Activated CD4-positive, alpha-beta memory T cell treated with anti-CD3 and anti-CD28 coated beads, Interleukin-2, amount 10 ng/mL, durations not matched to agents 7 days and 5 days (primary cell): ENCODE measurements at places on chromosomes 1 and 21. TPM values are rescaled to one million over a fixed set of nuclear protein-coding genes. Genes with fewer than 3 reads are reported as not detected.

Gene NKAIN1
- total RNA-seq: not detected

Gene RYR2
- 0.08 TPM for total RNA-seq

Gene SPSB1
- 17.4 TPM for total RNA-seq

Gene SLC30A10
- not detected for total RNA-seq

Gene DUSP12
- total RNA-seq: 23.4 TPM

Gene TRIM67
- total RNA-seq: not detected

Gene TMPRSS15
- not detected for total RNA-seq

Gene FAM72C
- 19.8 TPM for total RNA-seq

Gene PTGFRN
- total RNA-seq: 2.8 TPM

Gene SFN
- 5.0 TPM for total RNA-seq

Gene KIAA0040
- total RNA-seq: 79.4 TPM

Gene EIF3I
- 161 TPM for total RNA-seq

Gene NUF2
- total RNA-seq: 69.9 TPM

Gene CFAP74
- total RNA-seq: not detected

Gene RNU1-4
- 1,691 TPM for total RNA-seq

Gene OR2L2
- total RNA-seq: 0.10 TPM

Gene OR2L5
- total RNA-seq: not detected

Gene MYCL
- 0.18 TPM for total RNA-seq

Gene KIF21B
- 180 TPM for total RNA-seq

Gene CYP4A22
- not detected for total RNA-seq

Gene PRDX6
- 105 TPM for total RNA-seq

Gene CFHR1
- not detected for total RNA-seq

Gene CCDC185
- not detected for total RNA-seq

Gene PITHD1
- 50.0 TPM for total RNA-seq

Gene CAPN2
- 263 TPM for total RNA-seq

Gene OR10R2
- not detected for total RNA-seq

Gene FCN3
- not detected for total RNA-seq

Gene SELL
- total RNA-seq: 297 TPM

Gene CCDC27
- total RNA-seq: not detected

Gene TRIM17
- 3.8 TPM for total RNA-seq

Gene C1orf159
- 18.6 TPM for total RNA-seq

Gene DCDC2B
- total RNA-seq: 0.13 TPM

Gene LIN28A
- not detected for total RNA-seq

Gene KRTAP8-1
- total RNA-seq: not detected

Gene PLPPR4
- total RNA-seq: not detected
